ENCODE measurements at places on chromosomes 1 and 21.

DNA sequence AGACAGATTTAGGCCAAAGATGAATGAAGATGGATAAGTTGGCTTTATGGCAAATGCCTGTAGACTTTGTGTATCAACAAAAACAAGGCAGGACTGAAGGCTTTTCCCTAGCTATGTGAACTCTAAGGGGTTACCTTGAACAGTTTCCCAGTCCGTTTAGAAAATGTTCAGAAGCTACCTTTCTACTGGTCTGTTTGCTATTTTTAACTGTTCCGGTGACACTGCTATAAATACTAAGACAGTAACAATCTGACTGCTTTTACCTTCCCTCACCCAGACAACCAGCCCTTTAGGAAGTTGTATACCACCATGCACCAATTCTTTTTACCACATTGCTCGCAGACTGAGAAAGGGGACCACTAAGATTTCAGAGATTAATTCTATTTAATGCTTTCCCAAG, 102.2 kb downstream of the PHTF1 start:
- DNase-seq: no peak

- peak; percentile 67 for DNase-seq
These were observed 16.2 kb downstream of the TTC39A start for GRCh38 chr1:51313961-51314777.

GRCh38 chr1:23529146-23530086, 1.6 kb downstream of the E2F2 start:
- DNase-seq: no peak

GRCh38 chr1:15128520-15129313, 24.8 kb upstream of the TMEM51 start:
- DNase-seq: peak; percentile 45

DNA sequence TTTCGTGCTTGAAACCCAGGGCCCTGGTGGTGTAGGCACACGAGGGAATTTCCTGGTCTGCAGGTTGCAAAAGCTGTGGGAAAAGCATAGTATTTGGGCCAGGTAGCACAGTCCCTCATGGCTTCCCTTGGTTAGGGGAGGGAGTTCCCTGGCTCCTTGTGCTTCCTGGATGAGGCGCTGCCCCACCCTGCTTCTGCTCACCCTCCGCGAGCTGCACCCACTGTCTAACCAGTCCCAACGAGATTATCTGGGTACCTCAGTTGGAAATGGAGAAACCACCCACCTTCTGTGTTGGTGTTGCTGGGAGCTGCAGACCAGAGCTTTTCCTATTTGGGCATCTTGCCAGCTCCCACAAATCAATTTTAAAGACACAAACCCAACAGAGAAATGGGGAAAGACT, 183.0 kb downstream of the PHTF1 start:
- no peak for DNase-seq

- DNase-seq: peak; percentile 44
These were observed 99.4 kb upstream of the S1PR1 start for GRCh38 chr1:101137144-101138126.

DNA sequence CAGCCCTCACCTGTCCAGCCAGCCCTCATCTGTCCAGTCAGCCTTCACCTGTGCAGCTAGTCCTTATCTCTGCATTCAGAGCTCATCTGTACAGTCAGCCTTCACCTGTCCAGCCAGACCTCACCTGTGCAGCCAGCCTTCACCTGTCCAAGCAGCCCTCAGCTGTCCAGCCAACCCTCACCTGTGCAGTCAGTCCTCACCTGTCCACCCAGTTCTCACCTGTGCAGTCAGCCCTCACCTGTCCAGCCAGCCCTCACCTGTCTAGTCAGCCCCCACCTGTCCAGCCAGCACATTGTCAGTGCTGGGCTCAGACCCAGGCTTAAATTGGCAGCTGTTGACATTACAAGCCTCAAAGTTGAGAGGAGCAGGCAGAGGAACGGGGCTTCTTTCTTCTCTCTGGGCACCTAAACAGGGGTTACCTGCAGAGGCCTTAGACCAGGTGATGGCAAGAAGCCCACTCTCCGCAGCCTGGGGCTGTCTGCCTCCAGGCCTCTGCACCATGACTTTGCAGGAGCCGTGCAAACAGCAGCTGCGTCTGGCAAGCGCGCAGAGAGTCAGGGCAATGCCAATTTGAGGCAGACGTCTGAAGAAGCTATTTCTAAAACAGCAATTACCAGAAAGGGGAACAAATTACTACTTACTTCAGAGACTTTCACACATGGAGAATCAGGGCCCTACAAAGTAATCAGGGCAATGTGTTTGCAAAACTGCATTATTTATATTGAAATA, 506.1 kb downstream of the NPHP4 start:
- DNase-seq: no peak

GRCh38 chr1:207205614-207206061, 101.6 kb downstream of the C4BPA start:
- DNase-seq: no peak

- no peak for DNase-seq
These were observed 143.5 kb upstream of the IPO9 start for GRCh38 chr1:201685485-201685884.

GRCh38 chr1:37817481-37817880, 9.5 kb upstream of the YRDC start:
- DNase-seq: peak; percentile 11

DNA sequence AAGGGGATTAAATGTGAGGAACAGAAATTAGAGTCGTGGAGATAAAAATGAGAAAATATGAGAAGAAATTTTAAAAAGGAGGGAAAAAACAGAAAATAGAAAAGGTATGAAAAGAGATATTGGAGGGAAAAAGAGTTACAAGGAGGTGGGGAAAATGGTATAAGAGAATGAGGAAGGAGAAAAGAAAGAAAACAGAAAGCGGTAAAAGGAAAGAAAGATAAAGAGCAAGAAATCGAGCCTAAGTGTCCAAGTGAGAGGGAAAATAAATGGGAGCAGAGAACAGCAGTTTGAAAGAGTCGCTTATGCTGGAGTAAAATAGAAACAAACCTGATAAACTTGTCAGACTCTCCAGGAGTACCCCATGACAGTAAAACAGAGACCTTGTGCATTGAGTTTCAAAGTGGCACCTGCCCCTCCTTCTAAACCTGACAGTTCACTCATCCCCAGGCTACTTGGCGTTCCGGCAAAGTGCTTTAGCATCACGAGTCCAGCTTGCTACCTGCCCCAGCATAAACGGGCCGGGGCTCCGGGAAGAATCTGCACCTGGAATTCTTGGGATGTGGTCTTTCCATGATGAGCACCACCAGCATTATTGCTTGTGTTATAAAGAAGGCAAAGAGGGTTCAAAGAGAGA, 585 bp downstream of the NEGR1 start:
- DNase-seq: no peak

DNA sequence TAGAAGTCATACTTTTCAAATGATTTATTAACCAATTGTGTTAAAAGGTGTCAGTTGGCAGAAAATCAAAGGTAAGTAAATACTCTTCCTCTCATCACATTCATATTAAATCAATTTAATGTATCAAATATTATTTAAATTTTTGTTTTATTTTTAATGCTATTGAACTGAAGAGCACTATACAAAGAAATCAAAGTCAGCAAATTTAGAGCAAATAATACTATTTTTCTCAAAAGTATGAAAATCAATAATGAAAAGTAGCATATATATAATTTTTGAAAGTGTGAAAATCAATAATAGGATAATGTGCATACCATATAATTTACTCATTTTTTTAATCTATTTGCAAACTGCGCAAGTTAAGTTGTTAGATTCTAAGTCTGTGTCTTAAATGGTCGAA, 181.0 kb downstream of the SPATA17 start:
- no peak for DNase-seq

- no peak for DNase-seq
These were observed 26.3 kb downstream of the WDR4 start for GRCh38 chr21:42852925-42853570.

DNA sequence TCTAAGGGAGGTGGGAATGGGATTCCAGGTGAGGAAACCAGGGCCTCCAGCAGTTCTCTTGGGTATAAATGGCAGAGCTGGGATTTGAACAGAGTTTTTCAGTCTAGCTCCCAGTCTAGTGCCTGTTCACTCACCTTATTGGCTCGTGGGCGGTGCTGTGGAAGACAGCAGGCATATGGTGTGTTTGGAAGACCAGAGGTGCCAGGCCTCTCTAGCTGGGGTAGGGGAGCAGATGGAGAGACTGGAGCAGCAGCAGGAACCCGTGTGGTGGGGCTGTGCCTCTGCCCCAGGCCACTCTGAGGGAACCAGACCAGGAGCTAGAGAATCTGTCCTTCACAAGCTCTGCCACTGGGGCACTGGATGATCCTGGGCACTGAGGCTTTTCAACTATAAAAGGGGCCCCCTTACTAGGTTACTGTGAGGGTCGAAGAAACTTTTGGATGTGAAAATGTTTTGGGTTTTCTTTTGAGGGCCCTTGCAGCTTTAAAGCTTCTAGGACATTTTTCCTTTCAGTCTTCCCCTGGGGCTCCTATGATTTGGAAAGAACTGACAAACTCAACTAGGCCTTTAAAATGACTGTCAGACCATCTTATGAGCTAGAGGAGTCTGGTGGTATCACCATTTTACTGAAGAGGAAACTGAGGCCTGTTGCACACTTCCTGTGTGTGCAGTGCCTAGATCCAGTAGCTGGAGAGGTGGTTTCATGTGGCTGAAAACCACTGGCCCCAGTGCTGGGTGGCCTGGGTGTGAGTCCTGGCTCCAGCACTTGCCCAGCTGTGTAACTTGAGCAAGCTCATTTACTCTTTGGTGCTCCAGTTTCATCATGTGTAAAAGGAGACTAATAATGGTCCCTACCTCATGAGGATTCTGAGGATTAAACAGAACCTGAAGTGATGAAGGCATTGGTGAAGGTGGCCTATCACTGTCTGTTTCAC, 6.1 kb downstream of the DMRTB1 start:
- peak; percentile 5 for DNase-seq

- no peak for DNase-seq
These were observed 28.7 kb upstream of the DISP1 start for GRCh38 chr1:222786121-222786520.

GRCh38 chr1:99269321-99269720, 5.0 kb downstream of the PLPPR4 start:
- DNase-seq: no peak

DNA sequence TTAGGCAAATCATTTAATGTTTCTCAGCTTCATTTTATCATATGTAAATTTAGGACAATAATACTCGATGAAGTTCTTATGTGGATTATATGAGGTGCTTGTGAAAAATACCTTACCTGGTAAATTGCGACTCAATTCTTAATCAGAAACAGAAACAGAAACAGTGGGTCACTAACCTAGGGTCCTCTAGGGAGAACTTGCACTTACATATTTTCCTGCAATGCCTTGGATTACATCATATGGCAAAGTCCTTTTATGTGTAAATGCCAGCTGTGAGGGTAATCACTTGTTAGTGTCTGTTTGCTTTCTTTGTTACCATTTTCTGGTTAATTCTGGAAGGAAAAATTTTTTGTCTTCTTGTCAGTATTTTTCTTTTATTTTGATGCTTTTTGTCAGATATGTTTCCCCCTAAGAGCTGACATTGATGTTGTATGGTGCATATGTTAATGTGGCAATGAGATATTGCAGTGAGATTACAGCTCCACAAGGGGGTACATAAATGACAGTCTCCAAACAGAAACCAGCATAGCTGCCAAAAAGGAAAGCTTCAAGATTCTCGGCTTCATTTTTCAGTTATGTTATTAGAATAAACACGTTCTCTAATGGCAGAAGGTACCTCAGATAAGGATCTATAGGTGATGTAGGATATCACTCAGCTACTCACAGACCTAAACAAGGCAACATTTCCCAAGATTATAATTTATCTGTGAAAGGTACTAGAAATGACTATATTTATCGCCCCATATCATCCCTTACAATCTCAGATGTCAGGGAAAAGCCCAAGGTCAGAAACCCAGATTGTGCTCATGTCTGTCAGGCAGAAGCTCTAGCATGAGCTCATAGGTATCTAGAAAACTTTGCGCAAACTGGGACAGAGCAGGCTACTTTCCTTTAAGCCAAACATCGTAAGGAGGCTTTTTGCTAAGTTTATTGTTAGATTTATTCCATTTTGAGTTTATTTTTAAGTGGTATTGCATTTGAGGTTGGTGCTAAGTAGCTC, 119.9 kb downstream of the FASLG start:
- DNase-seq: peak; percentile 69

GRCh38 chr1:7295946-7296345, 475.1 kb upstream of the VAMP3 start:
- no peak for DNase-seq

DNA sequence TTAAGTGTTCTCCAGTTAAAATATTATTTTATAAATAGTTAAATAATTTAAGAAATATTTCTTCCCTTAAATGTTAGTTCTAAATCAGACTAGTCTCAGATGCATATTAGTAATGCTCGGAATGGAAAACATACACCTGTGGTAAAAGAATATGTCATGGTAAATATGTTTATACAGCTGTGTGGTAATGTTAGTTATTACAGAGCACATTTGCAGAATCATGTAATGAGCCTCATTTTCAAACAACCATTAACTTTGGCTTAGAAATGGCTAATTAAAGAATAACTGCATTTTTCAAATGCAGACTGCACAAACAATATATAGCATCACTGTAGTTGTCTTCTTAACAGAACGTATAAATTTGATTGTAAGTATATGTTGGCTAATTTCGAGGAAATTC, 90.3 kb downstream of the DISP1 start:
- no peak for DNase-seq

DNA sequence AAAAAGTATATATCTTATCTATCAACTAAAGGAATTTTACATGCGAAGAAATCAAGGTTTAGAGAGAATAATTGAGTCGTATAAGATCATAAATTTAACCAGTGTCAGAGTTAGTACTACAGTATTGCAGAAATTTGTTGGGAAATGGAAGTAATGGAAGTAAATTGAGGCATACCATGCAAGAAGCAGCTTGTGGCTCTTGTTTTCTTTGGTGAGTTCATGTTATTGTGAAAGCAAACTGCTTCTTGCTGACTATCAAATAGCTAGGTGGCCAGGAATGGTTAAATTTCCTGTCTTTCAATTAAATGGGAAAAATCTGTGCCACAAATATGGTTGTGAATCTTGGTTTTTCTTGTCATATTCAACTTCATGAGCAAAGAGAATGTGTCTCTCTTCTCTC, 652.7 kb downstream of the LMO4 start:
- DNase-seq: no peak

GRCh38 chr1:31689854-31690253, 14.0 kb downstream of the COL16A1 start:
- peak; percentile 95 for DNase-seq
